ENCODE measurements at places on chromosomes 2 and 18. TPM values are rescaled to one million over a fixed set of nuclear protein-coding genes. Genes with fewer than 3 reads are reported as not detected.

Gene UGT1A3
- not detected for polyA plus RNA-seq

Gene CPS1
- 7.9 TPM for polyA plus RNA-seq

Gene KCNF1
- 1.6 TPM for polyA plus RNA-seq

Gene RAMP1
- 3.9 TPM for polyA plus RNA-seq

Gene BAZ2B
- 15.2 TPM for polyA plus RNA-seq

Gene ITPRIPL1
- polyA plus RNA-seq: 11.7 TPM

Gene POTEC
- polyA plus RNA-seq: not detected

Gene ANKRD44
- polyA plus RNA-seq: 1.4 TPM

Gene ANKRD36C
- 0.89 TPM for polyA plus RNA-seq

Gene ZNF804A
- polyA plus RNA-seq: 0.02 TPM

Gene FAM110C
- polyA plus RNA-seq: 3.4 TPM

Gene CCL20
- not detected for polyA plus RNA-seq

Gene ASXL3
- 0.14 TPM for polyA plus RNA-seq

Gene MC5R
- 1.1 TPM for polyA plus RNA-seq

Gene OR6B2
- polyA plus RNA-seq: not detected

Gene RAB31
- 15.2 TPM for polyA plus RNA-seq

Gene CFAP221
- polyA plus RNA-seq: 0.14 TPM

Gene PSD4
- 0.93 TPM for polyA plus RNA-seq

Gene SLC40A1
- 0.03 TPM for polyA plus RNA-seq

Gene SLC35F5
- 11.8 TPM for polyA plus RNA-seq

Gene KIAA2012
- not detected for polyA plus RNA-seq

Data from H1 (cell line).